T1000 (cell line): ENCODE measurements at places on chromosomes 3 and 15.

DNA sequence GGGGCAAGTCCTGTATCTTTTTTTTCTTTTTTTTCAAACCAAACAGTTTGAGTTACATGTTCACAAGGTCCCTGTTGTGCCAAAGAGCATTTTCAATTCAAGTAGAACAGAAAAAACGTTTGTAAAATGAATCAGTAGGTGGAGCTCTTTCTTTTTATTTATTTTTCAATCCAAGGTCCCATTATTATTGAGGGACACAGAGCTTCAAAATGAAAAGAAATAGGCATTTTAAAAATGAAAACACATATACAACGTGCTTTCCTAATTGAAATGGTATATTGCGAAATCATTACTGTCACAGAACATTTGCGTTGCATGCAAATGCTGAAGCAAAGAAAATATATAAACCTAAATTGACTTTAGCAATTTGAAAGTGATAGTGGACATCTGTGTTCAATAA is 711.0 kb downstream of the MECOM start:
- DNase-seq, result no peak

GRCh38 chr3:146106986-146107385 is 54.0 kb downstream of the PLOD2 start:
- no peak for DNase-seq

GRCh38 chr3:58459160-58459559 is 25.5 kb upstream of the PDHB start:
- no peak for DNase-seq

DNA sequence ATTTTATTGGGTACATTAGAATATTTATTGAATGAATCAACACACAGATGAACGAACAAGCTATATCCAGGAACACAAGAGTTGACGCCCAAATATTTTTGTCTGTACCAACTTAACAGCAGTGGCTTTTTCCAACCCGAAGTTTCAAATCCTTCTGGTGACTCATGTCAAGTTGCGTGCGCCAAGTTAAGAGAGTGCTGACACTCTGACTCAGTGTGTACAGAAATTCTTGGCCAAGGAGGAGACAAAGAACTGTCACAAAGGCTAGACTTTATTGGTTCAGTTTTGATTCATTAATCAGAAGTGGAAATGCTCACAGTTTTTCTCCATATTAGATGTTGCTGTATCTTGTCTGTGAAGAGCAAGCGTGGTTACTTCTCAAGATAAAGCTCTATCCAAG is 59.6 kb upstream of the TSC22D2 start:
- no peak for DNase-seq

- no peak for DNase-seq
Measured at GRCh38 chr15:85563328-85563727, 182.9 kb downstream of the AKAP13 start.

GRCh38 chr15:101001796-101002195 is 82.6 kb downstream of the LRRK1 start:
- no peak for DNase-seq

DNA sequence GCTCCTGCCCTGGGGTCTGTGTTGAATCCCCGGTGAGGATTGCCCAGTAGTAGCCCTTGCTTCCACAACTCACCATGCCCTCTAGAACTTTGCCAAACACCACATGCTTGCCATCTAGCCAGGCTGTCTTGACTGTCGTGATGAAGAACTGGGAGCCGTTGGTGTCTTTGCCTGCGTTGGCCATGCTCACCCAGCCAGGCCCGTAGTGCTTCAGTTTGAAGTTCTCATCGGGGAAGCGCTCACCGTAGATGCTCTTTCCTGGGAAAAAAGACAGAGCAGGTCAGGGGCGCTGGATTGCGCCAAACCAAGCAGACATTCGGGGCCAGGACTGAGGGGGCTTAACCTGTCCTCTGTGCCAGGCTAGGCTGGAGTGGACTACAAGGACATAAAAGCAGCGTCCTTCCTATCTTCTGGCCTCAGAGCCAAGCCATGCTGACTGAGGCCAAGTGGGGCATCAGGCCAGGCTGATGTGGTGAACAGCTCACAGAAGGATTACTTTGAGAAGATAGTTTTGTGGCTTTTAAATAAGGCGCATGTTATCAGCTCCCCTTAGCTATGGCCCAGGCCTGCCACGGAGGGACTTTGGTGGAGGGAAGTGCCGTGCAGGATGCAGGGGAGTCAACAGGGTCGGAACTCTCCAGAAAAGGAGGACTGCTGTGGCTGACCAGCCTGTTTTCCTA is 5.3 kb downstream of the SNX22 start:
- DNase-seq, result no peak

- no peak for DNase-seq
Measured at GRCh38 chr3:124453189-124453588, 277.1 kb upstream of the UMPS start.

DNA sequence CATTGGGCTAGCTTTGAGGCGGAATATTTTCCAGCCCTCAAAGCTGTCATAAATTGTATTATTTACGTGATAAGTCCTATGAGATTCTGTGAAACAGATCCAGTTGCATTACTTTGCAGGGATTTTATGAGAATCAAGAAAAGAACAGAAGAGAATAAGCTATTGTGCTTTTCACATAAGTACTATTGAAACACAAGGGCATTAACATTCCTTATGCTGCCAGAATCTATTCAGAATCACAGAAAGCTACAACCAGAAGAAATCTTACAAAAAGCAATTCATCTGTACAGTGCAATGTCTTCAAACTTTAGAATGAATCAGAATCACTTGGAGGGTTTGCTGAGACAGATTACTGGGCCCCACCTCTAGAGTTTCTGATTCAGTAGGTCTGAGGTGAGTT is 10.6 kb upstream of the CACNA1D start:
- no peak for DNase-seq

DNA sequence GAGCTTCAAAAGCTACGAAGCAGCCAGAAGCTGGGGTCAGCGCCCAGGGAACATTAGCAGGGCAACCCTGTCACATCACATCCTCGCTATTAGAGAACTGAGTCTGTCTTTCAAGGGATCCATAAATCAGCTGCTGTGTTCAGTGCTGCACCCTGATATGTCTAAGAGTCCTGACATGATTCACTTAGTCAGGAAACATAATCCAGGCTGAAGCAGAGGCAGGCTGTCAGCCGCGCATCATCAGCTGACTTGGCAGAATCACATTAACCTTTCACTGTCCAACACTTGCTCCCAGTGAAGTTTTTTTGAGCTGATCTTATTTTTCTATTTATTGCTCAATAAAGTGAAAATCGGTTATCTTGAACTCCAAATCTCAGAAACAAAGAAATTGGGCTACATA is 23.5 kb downstream of the MYH15 start:
- peak; percentile 10 for DNase-seq

- DNase-seq, result peak; percentile 76
Measured at GRCh38 chr3:186783731-186784515, 546 bp downstream of the EIF4A2 start.

- no peak for DNase-seq
Measured at GRCh38 chr15:73518180-73518862, 75.4 kb downstream of the REC114 start.

- peak; percentile 68 for DNase-seq
Measured at GRCh38 chr3:107208100-107208499, 169.1 kb upstream of the CCDC54 start.
